GM06990 (cell line): ENCODE measurements at places on chromosomes 11 and 22.

DNA sequence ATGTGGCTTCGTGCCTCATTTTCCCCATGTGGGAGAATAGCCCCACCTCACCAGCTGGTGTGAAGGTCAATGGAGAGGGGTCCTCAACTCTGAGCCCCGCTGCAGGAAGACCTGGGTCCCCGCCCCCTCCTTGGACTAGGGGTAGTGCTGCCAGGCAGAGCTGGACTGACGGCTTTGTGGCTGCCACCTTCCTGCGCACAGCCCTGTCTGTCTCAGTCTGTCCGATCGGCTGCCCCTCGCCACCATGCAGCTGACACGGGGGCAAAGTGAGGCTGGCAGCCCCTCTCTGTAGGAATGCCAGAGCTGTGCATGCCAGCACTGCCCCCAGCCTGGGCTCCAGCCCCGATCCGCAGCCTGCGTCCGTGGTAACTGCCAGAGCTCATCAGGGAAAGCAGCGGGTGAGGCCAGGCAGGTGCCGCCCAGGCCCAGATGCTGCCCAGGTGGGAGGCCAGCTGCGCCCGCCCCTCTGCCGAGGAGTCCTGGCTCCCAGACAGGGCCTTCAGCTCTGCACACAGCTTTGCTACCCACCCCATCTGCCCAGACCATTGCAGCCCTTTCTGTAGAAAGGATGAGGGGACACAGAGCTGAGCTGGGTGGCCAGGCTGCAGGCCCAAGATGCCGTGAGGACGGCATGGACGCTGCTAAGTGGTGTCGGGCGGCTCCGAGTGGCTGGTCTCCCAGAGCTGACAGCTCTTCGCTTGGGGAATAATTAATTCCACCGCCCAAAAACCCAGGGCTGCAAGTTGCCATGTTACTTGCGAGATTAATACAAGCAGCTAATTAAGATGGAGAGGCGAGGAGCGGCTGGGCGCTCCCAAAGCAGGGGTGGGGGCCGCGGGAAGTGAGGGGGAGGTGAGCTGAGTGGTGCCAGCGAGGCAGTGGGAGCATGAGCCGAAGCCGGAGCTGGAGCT is 19.5 kb upstream of the FLRT1 start:
- no peak for DNase-seq

DNA sequence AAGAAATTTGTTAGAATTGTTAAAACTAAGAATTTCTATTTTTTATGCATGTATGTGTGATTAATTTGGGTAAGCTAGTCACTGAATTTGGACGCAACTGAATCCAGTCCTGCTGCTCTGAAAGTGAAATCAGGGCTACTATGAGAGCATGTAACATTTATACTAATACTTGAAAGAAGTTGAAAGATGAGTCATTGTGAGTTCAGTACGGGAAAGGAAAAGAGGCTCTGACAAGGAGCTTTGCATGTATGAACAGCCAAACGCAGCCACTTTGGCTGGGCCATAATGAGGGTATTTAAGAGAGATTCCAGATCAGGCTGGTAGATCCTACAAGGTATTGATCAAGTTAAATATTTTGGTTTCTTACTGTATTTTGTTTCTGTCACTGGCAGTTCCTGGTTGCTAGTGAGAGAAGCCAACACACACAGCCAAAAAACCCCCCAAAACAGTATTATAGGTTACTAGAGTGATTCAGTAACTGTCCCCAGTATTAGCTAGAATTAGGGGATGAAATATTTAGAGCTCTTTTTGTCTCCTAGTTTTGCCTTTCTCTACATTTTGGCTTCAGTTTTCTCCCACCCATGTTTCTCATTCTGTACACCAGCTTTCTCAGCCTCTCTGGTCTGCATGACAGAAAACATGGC is 14.1 kb downstream of the AASDHPPT start:
- peak; percentile 38 for DNase-seq

GRCh38 chr22:49046546-49047361 is 780.9 kb downstream of the BRD1 start:
- DNase-seq = no peak

GRCh38 chr11:1826552-1827094 is 8.2 kb upstream of the SYT8 start:
- DNase-seq = no peak

GRCh38 chr22:32407312-32407711 is 4.7 kb downstream of the RTCB start:
- peak; percentile 45 for DNase-seq

DNA sequence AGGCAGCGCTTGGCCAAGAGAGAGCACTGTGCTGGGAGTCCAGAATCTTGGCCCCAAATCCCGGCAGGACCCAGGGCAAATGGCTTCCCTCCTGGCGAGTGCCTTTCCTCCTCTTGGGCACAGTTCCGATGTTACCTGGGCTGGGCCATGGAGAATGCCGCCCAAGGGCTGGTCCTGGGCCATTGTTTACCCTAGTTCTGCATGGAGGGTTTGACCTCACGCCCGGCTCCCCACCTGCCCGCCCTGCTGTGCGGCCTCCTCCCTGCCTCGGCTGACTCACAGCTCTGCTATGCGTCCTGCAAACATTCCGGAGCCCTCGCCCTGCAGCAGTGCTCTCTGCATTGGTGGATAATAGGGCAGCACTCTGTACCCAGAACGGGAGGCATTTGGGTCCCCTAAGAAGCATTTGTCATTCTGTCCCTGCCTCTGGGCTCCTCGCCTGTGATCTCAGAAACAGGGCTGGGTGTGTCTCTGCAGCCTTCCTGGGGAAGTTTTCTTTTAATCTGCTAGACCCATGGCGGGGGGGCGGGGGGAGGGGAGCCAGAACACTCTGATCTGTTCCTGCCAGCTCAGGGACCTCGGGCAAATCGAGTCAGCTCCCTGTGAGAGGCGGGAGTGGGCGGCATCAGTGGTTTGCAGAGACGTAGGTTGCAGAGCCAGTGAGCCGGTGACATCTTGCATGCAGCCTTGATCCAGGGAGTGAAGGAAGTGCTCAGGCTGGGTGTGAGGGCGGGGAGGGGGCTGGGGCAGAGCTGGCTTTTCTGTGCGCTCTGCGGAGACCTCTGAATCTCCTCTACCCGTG is 32.9 kb upstream of the SMIM38 start:
- peak; percentile 53 for DNase-seq

- DNase-seq = no peak
These were observed 89.1 kb downstream of the BBOX1 start for GRCh38 chr11:27129686-27130085.

GRCh38 chr11:131392528-131393255 is 22.3 kb downstream of the NTM start:
- DNase-seq = no peak

DNA sequence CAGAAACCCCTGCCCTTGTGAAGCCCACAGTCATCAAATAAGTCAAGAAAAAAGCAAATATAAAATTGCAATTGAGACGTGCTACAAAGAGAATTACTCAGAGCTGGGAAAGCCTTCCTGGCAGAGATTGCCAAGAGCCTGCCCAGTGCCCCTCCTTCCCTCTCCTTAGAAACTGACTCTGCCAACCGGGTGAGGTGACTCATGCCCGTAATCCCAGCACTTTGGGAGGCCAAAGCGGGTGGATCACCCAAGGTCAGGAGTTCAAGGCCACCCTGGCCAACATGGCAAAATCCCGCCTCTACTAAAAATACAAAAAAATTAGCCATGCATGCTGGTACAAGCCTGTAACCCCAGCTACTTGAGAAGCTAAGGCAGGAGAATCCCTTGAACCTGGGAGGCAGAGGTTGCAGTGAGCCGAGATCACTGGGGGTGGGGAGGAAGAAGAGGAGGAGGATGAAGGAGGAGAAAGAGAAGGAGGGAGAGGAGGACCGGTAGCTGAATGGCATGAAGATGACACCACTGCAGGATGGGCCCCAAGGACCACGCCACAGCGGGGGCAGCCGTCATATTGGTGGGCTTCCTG is 76.1 kb upstream of the RTL6 start:
- DNase-seq = no peak

DNA sequence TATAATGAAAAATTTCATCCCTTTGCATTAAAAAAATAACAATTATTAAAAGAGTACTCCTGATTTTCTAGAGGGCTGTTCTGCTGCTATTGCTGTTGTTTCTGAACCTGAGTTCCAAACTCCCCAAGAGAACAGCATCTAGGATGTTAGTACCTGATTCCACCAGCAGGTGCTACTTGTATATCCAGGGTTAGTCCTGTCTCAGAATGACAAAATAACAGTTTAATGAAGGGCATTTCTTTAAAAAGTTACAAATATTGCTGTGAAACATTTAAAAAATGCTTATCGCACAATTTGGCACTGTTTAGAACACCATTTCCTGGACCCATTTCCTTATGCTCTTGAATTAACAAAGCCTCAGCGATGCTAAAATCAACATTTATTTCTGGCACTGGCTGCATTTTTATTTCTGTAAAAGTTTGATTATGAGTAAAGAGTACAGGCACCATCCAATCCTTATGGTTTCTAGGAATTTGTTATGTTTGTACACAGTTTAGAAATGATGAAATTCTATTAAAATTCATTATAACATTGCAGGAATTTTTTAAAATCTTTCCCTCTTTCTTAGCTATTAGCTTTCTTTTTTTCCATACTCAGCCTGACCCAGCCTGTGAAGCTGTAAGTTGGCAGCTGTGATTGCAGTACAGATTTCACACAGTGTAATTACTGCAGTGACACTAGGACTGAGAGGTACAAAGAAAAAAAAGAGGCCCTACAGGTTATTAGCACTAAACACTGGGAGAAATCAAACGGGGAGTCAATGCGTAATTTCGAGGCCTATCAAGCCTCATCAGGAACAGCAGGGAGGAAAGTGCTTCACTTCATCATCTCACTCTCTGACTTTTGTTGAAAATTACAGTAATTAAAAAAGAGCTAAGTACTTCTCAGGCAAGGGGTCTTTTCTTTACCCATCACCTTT is 208.8 kb downstream of the DCDC1 start:
- no peak for DNase-seq

DNA sequence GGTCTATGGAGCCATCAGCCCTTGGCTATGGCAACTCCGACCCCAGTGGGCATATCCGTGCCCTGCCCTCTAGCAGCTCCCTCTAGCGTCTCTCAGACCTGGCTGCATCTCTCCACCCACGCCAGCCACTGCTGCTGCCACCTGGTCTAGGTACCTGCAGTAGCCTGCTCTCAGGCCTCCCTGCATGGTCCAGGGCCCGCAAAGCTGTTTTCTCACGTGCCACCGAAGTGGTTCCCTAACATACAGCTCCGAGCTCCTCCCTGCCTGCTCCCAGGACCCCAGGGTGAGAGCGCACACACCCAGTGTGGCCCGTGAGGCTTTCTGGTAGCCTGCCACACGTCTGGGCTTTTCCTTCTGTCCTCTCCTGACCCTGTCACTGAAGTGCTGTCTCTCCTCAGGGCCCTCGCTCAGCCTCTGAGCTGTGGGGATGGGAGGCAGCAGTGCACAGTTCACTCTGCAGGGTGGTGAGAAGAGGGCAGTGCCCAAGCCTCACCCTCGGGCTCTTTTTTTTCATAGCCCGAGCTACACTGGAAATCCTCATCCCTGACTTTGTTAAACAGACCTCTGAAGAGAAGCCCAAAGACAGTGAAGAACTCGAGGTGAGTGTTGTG is 14.3 kb downstream of the DGCR8 start:
- DNase-seq = no peak

- DNase-seq = no peak
These were observed 39.7 kb upstream of the ZNRF3 start for GRCh38 chr22:28843633-28844032.

- DNase-seq = no peak
These were observed 23.4 kb upstream of the KIRREL3 start for GRCh38 chr11:127023991-127024390.

DNA sequence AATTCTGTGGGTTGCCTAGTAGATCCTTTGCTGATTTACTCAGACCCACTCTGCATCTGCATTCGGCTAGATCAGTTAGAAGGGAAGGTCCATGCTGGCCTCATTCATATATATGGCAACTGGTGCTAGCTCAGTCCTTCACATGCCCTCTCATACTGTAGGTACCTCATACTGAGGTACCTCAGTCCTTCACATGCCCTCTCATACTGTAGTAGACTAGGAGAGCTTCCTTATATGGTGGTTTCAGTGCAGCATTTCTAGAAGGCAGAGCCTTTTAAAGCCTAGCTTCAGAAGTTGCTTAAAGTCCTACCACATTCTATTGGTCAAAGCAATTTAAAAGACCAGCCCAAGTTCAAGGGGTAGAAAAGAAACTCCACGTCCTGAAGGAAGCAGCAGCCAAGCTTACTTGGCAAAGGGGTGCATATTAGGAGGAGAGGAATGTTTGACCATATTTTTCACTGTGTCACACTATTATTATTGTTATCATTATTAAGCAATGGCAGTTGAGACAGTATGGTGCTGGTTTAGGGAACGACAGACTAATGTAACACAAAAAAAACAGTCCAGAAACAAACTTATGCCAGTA is 356.4 kb downstream of the DYNC2H1 start:
- no peak for DNase-seq

DNA sequence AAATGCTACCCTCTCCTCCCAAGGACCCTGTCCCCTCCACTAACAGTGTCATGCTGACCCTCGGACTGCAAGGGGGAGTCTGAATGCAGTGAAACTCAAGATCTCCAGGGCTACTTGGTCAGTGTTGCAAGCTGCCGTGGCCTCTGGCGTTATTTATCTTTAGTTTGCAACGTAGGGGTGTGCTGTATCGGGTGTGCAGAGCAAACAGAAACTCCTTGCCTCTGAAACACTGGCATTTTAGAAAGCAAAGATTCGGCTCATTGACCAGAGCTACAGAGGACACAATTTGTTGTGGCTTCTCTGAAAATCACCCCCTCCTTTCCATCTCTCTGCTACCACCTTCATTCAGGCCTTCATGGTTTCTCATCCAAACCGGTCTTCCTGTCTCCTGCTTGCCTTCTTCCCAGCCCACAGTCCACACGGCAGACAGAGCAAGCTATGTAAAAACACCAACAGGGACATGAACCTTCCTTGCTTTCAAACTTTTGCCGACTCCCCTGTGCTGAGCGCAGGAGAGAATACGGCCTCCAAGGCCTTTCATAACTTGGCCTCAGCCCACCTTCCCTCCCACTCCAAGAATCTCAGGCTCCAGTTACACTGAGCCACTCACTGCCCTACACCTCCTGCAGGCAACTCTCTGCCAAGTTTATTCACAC is 14.9 kb downstream of the FZD4 start:
- no peak for DNase-seq
